ENCODE measurements at places on chromosomes 4 and X.

GRCh38 chrX:42695800-42696358 lies 82.1 kb downstream of the PPP1R2C start:
- DNase-seq = no peak

DNA sequence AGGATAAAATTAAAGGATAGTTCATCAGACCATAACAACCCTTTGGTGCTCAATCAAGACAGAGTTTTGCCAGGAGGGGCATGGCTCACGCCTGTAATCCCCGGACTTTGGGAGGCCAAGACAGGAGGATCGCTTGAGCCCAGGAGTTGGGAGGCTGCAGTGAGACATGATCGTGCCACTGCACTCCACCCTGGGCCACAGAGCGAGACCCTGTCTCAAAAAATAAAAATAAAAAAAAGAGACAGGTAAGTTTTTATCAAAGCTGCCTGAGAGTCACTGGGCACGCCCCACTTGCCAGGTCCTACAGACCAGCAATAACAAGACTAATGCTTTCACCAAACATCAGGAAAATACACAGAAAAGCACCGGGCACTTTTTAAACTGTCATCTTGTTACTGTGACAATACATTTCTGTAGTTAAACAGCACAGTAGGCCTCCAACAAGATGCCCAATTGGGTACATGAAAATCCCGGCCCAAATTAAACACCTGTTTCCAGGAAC lies 765 bp downstream of the CFAP97 start:
- no peak for DNase-seq

GRCh38 chr4:702618-703048 lies 3.0 kb upstream of the PCGF3 start:
- no peak for DNase-seq

GRCh38 chr4:122584519-122584918 lies 36.3 kb downstream of the IL21 start:
- no peak for DNase-seq

- DNase-seq = no peak
Observed at GRCh38 chr4:182585321-182585720, 331.9 kb downstream of the DCTD start.

DNA sequence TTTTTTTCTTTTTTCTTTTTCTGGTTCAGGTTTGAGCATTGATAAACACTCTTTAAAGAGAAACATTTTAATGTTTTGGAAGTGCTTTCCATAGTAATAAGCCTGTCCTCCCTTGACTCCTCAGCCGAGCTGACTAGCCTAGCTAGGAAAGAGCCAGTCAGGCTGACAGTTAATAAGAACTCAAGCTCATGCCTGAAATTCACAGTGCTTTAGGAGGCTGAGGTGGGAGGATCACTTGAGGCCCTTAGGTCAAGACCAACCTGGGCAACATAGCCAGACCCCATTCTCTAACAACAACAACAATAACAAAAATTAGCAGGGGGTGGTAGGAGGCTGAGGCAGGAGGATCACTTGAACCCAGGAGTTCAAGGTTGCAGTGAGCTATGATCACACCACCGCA lies 53.4 kb upstream of the ZCCHC13 start:
- no peak for DNase-seq

GRCh38 chr4:2936773-2937145 lies 26.4 kb downstream of the NOP14 start:
- DNase-seq = no peak

DNA sequence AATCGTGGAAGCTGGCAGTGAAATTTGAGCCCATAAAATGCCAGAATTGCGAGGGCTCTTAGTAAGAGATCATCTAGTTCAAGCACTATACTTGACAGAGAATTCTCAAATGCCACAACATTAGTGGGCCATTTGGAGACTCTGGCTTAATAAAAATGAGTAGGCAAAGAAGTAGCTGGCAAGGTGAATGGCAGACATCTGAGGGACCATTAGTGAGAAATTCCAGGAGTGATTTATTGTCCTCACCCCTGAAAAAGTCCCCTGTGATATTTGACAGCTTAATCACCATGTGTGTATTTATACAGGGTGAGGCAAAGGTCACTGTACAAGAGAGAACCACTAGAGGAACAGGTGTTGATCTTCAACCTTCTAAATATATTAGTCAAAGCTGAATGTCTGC lies 207.5 kb downstream of the CHRDL1 start:
- DNase-seq = peak; percentile 2

GRCh38 chr4:70754470-70754869 lies 32.7 kb downstream of the RUFY3 start:
- DNase-seq = no peak

GRCh38 chr4:25076625-25077398 lies 46.1 kb upstream of the LGI2 start:
- DNase-seq = no peak

DNA sequence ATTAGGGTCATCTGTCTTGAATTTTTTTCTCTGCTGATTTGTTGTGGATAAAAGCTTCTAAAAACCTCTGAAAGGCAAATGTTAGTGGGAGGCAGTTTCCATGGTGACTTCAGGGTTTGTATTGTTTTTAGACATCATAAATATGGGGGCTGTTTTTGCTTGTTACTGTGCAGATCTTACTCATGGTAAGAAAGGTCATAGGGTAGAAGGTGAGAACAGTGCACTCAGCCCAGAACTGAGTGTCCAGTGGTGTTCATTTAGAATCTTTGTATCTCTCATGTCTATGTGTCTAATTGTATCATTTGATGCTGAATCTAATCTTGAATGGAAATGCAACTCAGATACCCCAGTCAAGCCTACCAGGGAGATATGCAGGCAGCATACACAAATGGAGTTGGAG lies 609.8 kb downstream of the ZNF674 start:
- DNase-seq = no peak

- DNase-seq = no peak
Observed at GRCh38 chr4:167883266-167883665, 209.1 kb upstream of the ANXA10 start.

- peak; percentile 2 for DNase-seq
Observed at GRCh38 chrX:79412972-79413371, 45.8 kb upstream of the ITM2A start.

DNA sequence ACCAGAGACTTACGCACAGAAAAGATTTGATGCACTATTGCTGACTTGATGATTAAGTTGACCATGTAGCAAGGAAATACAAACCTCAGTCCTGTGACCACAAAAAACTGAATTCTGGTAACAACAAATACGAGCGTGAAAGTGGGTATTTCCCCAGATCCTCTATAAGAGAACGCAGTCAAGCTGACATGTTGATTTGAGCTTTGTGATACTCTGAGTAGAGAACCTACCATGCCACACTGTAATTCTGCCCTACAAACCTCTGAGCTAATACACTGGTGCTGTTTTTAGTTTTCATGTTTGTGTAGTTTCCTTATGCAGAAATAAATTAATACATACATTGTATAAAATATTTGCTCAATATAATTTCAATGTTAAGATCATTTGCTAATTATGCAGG lies 565.6 kb upstream of the EPHA5 start:
- no peak for DNase-seq

DNA sequence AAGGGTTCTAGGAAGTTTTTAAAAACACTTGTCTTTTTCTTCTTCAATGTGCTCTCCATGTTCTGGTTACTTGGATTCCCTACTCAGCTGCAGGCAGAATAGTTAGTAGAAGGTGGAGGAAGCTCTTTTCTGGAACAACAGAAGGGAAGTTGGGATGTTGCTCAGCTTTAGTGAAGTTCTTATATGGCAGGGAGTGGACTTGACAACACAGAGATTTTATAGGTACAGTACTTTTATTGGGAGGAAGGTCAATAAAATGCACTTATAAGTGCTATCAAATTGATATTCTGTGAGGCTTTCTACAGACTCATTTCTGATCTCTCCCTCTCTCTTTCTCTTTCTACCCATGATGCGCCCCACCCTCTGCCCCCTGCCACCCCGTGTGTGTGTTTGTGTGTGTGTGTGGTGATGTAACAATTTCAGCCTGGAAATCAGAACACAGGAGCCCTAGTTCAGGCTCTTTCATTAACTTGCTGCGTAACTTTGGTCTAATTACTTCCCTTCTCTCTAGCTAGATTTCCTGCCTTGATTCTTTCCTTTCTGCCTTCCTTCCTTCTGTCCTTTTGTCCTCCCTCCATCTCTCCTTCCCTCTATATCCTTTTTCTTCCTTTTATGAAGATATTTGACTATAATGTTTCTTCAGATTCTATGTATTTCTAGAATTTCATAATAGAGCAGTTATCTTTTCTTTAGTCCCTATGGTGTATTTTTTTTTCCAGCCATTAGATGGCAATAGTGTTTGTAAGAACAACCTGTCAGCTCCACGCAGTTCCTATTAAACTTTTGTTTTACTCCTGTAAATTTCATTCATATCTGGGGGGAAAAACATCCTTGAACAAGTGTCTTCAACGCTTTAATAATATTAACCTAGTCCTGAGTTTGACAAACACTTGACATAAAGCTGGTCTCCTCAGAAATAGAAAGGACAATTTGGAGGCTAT lies 37.1 kb downstream of the HEPH start:
- DNase-seq = no peak

DNA sequence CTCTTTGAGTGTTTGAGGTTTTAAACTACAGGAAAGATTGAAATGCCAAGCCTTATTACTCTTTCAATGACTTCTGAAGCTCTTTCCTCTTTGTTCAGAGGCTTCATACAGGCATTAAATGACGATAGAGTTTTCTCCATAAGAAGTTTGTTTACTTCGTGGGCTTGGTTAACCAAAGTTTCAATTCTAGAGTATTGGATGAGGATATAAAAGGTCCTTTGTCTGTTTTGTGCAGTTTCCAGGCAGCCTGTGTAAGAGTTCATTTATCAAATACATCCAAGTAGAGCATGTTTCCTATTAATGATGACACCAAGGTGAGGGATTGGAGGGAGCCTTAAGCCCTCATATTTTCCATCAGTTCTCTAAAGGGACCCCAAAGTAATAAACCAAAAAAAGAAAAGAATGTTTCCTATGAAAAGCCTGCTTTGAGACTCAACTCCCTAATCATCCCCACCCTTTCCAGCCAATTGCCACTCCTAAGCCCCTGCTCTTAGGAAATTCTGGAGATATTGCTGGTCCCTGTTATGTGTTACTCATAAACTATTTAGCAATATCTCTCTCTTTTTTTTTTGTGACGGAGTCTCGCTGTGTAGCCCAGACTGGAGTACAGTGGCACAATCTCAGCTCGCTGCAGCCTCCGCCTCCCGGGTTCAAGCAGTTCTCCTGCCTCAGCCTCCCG lies 106.2 kb upstream of the IL13RA1 start:
- no peak for DNase-seq

- peak; percentile 77 for DNase-seq
Observed at GRCh38 chrX:110012818-110013485, 10.0 kb downstream of the TMEM164 start.

DNA sequence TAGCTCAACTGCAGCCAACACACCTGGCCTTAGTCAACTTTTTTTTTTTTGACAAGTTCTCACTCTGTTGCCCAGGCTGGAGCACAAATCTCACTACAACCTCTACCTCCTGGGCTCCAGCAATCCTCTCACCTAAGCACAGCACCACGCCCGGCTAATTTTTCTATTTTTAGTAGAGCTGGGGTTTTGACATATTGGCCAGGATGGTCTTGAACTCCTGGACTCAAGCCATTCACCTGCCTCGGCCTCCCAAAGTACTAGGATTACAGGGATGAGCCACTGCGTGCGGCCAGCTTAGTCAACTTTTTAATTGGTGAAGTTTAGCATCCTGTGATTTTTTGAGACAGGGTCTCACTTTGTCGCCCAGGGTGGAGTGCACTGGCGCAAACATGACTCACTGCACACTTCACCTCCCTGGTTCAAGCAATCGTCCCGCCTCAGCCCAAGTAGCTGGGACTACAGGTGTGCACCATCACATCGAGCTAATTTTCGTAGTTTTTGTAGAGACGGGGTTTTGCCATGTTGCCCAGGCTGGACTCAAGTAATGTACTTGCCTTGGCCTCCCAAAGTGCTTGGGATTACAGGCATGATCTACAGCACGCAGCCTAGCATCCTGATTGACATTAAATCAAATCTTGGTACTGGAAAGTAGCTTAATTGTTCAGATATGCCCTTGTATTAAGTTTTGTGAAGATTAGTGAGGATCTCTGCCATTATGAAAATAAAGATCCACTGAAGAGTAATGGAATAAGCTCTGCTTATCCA lies 8.3 kb downstream of the HNRNPDL start:
- DNase-seq = no peak

DNA sequence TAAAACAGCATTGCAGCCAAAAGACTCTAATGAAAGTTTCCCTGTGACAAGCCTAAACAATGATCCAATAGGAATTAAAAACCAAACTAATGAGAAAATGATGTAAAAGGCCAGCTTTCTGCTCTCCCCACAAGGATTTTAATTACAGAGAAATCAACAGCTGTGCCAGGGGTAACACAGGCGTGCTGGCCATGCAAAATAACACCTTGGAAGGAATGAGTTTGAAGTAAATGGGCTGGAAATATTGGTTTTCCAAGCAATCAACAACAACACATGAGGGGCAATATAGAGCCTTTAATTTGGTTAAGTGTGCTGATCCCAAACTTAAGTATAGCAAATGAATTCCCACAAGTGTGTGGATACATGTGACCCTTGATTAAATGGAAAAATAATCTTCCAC lies 56.9 kb downstream of the NDNF start:
- no peak for DNase-seq

DNA sequence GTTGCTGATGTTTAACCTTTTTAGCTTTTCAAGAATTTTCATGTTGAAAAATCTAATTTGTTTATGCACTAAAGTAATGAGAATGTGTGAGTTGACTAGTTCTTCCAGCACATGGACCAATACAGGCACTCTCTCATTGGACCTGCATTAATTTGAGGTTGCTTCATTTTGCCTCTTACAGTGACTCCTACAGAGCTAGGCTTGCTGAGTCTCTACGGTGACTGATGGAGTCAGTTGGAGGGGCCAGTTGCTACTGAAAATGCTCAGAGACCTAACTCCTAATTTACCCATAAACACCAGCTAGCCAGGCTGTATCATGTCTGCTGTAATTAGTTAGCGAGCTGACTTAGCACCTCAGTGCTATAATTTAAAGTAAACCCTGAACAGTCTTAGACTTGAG lies 10.9 kb downstream of the MTHFD2L start:
- DNase-seq = no peak

GRCh38 chr4:133130171-133130570 lies 18.9 kb upstream of the PCDH10 start:
- no peak for DNase-seq
